ENCODE measurements at places on chromosomes 4 and X.

DNA sequence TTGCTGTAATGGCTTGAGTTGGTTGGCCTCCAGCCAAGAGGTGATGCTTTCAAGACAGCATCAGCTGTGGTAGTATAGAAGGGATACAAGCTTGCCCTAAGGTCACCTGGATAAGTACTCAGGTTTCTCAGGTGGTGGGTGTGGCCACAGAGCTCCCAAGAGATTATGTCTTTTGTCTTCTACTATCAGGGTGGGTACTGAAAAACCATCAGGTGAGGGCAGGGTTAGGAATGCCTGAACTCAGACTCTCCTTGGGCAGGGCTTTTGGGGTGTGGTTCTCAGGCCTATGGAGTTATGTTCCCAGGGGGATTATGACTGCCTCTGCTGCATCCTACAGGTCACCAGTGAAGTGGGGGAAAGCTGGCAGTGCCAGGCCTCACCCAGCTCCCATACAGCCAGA lies 654.6 kb upstream of the GALNT7 start:
- H3K27ac ChIP-seq = no peak overlapping the region
- DNase-seq = peak; percentile 9
- H3K36me3 ChIP-seq = no peaks in the 10 kb centered on the region

GRCh38 chr4:151671541-151672059 lies 89.2 kb downstream of the GATB start:
- peaks cover 8% of the 10 kb centered on the region for H3K4me1 ChIP-seq
- no peaks in the 10 kb centered on the region for H3K27me3 ChIP-seq
- H3K27ac ChIP-seq = no peak overlapping the region
- H3K4me3 ChIP-seq = no peak overlapping the region

- no peaks in the 10 kb centered on the region for H3K36me3 ChIP-seq
- peaks cover 39% of the 10 kb centered on the region for H3K4me1 ChIP-seq
- H3K4me3 ChIP-seq = no peak overlapping the region
- no peaks in the 10 kb centered on the region for H3K27me3 ChIP-seq
- H3K27ac ChIP-seq = peak overlapping the region; percentile 77
- DNase-seq = peak; percentile 66
Observed at GRCh38 chrX:129661369-129661768, 6.6 kb upstream of the APLN start.

GRCh38 chr4:112170451-112170993 lies 25.3 kb downstream of the FAM241A start:
- peak overlapping the region; percentile 73 for H3K27ac ChIP-seq
- peak; percentile 78 for DNase-seq
- H3K27me3 ChIP-seq = no peaks in the 10 kb centered on the region
- H3K36me3 ChIP-seq = no peaks in the 10 kb centered on the region
- no peak overlapping the region for H3K4me3 ChIP-seq

- H3K27me3 ChIP-seq = no peaks in the 10 kb centered on the region
- no peaks in the 10 kb centered on the region for H3K36me3 ChIP-seq
- DNase-seq = no peak
- no peaks in the 10 kb centered on the region for H3K4me1 ChIP-seq
Observed at GRCh38 chr4:70614184-70614555, 14.4 kb upstream of the ENAM start.

GRCh38 chr4:107991945-107992630 lies 2.4 kb downstream of the HADH start:
- no peak for DNase-seq
- no peak overlapping the region for H3K27ac ChIP-seq
- H3K4me1 ChIP-seq = peaks cover 20% of the 10 kb centered on the region
- no peaks in the 10 kb centered on the region for H3K27me3 ChIP-seq
- peak overlapping the region; percentile 98 for H3K4me3 ChIP-seq

- H3K27ac ChIP-seq = no peak overlapping the region
- no peaks in the 10 kb centered on the region for H3K4me1 ChIP-seq
- no peaks in the 10 kb centered on the region for H3K27me3 ChIP-seq
- no peaks in the 10 kb centered on the region for H3K36me3 ChIP-seq
- DNase-seq = peak; percentile 21
Observed at GRCh38 chrX:147978931-147979330, 2.2 kb upstream of the FMR1NB start.

DNA sequence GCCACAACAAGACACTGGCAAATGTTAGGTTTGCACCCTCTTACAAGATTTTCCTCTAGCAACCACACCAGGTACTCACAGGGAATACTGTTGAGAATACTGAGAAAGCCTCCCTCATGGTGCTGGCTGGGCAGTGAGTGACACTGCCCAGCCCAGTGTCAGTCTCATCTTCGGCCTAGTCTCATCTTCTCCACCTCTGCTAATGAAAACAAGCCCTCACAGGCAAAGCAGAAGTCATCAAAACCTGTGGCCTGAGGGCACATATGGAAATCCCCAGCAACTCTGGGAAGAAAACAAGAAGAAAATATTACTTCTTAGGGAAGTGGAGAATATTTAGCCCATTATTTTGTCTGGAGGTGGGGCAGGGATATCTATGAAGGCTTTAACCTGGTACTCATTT lies 7.9 kb upstream of the ADAM29 start:
- H3K36me3 ChIP-seq = no peaks in the 10 kb centered on the region
- no peak overlapping the region for H3K27ac ChIP-seq
- no peaks in the 10 kb centered on the region for H3K27me3 ChIP-seq
- H3K4me1 ChIP-seq = no peaks in the 10 kb centered on the region
- H3K4me3 ChIP-seq = no peak overlapping the region
- no peak for DNase-seq

GRCh38 chr4:78552389-78553042 lies 946 bp downstream of the ANXA3 start:
- H3K27ac ChIP-seq = peak overlapping the region; percentile 88
- peaks cover 46% of the 10 kb centered on the region for H3K4me1 ChIP-seq
- DNase-seq = peak; percentile 92
- H3K27me3 ChIP-seq = no peaks in the 10 kb centered on the region
- peaks cover 18% of the 10 kb centered on the region for H3K36me3 ChIP-seq

DNA sequence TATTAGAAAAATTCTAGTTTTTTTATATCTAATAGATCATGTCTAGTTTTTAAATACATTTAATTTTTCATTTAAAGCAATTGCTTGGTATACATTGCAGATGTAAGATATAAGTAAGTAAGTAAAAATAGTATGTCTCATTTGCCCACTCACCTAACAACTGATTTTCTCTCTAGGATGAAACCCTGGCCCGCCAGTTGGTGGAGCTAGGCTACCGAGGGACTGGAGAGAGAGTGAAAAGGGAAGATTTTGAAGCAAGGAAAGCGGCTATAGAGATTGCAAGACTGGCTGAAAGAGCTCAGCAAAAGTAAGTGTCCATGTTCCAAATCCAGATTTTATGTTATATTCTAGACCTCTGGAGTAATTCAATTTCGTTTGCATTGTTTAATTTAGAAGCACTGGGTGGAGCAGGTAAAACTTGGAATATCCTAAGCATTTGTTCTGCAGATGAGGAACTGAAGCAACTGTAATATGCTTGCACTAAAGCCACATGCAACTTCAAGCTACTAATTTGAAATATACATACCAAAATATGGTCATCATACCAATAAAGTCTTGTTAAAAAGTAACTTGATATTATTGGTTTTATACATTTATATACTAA lies 27.1 kb downstream of the CFAP299 start:
- H3K4me3 ChIP-seq = no peak overlapping the region
- H3K36me3 ChIP-seq = no peaks in the 10 kb centered on the region
- H3K27me3 ChIP-seq = no peaks in the 10 kb centered on the region

GRCh38 chr4:151894246-151894645 lies 133.4 kb upstream of the GATB start:
- H3K27me3 ChIP-seq = no peaks in the 10 kb centered on the region
- no peaks in the 10 kb centered on the region for H3K4me1 ChIP-seq
- no peak overlapping the region for H3K27ac ChIP-seq
- H3K4me3 ChIP-seq = no peak overlapping the region

- H3K27me3 ChIP-seq = no peaks in the 10 kb centered on the region
- H3K4me1 ChIP-seq = no peaks in the 10 kb centered on the region
- H3K27ac ChIP-seq = no peak overlapping the region
- DNase-seq = no peak
- no peak overlapping the region for H3K4me3 ChIP-seq
Observed at GRCh38 chr4:1759818-1760223, 33.3 kb upstream of the FGFR3 start.

DNA sequence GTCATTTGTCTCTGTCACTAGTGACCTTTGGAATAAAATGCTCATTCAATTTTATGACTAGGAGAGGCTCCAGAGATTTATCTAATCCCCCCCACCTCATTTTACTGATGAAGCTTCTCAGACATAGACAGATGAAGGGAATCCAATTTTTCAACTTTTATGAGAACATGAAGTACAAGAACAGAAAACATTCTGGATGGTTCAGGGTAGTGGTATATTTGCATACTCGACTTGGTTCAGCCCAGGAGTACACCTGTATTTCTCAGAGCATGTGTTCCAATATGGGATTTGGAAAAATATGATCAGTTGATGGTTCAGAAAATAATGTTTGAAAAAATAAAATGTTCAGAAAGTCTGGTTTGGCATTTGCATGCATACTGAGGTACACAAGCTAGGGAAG lies 131.4 kb upstream of the GALNT7 start:
- peaks cover 29% of the 10 kb centered on the region for H3K4me1 ChIP-seq
- no peak overlapping the region for H3K27ac ChIP-seq
- no peaks in the 10 kb centered on the region for H3K27me3 ChIP-seq
- no peak for DNase-seq
- no peak overlapping the region for H3K4me3 ChIP-seq

DNA sequence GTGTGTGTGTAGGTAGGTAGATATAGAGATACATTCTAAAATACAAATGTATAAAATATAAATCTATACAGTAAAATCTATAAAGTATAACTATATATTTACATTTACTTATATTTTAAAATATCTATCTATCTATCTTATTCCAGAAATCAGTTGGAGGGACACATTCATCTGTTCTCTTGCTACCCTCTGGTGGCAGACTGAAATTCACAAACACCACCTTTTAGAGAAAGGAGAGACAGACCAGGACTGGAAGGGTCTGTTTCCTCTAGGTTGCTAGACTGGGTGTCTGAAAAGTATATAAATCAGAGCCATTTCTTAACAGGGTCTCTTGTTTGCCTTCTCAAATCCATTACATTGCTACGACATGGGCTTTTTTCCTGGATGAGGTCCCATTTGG lies 343.0 kb downstream of the OPHN1 start:
- H3K36me3 ChIP-seq = no peaks in the 10 kb centered on the region
- no peak overlapping the region for H3K27ac ChIP-seq
- no peaks in the 10 kb centered on the region for H3K4me1 ChIP-seq
- no peak overlapping the region for H3K4me3 ChIP-seq
- H3K27me3 ChIP-seq = no peaks in the 10 kb centered on the region
- DNase-seq = no peak

GRCh38 chrX:68724531-68725020 lies 77.1 kb downstream of the STARD8 start:
- no peaks in the 10 kb centered on the region for H3K4me1 ChIP-seq
- H3K4me3 ChIP-seq = no peak overlapping the region
- no peak for DNase-seq
- no peak overlapping the region for H3K27ac ChIP-seq
- H3K36me3 ChIP-seq = no peaks in the 10 kb centered on the region

GRCh38 chrX:76453737-76454406 lies 26.4 kb downstream of the MAGEE1 start:
- no peaks in the 10 kb centered on the region for H3K27me3 ChIP-seq
- H3K27ac ChIP-seq = no peak overlapping the region
- DNase-seq = no peak
- H3K4me3 ChIP-seq = no peak overlapping the region

- no peaks in the 10 kb centered on the region for H3K27me3 ChIP-seq
- peak; percentile 66 for DNase-seq
- H3K27ac ChIP-seq = no peak overlapping the region
- H3K36me3 ChIP-seq = no peaks in the 10 kb centered on the region
Observed at GRCh38 chr4:36235306-36235705, 9.0 kb downstream of the ARAP2 start.

- H3K36me3 ChIP-seq = no peaks in the 10 kb centered on the region
- H3K4me3 ChIP-seq = no peak overlapping the region
- H3K4me1 ChIP-seq = no peaks in the 10 kb centered on the region
- peak; percentile 18 for DNase-seq
Observed at GRCh38 chr4:52423967-52424366, 235.1 kb downstream of the USP46 start.

- no peaks in the 10 kb centered on the region for H3K36me3 ChIP-seq
- H3K27ac ChIP-seq = no peak overlapping the region
- no peak for DNase-seq
- peak overlapping the region; percentile 74 for H3K4me3 ChIP-seq
Observed at GRCh38 chrX:40082447-40083119, 15.2 kb downstream of the BCOR start.

DNA sequence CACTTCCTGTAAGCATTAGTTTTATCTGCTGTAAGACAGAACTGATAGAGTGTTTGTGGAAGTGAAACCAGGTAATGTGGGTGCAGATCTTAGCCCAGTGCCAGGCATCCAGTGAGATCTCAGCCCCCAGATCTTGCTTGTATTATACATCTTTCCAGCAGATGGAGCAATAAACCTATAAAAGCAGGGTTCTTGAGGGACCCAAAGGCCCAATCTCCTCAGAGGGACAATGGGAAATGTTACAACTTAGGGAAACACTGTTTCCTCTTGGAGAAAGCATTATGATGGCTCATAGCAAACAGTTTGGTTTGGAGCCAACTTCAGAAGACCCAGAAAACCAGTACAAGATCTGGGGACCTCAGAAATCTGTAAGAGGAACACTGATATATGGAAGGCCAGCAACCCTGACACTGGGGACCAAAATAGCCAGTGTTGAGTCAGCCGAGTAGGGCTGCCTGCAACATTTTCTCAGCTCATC lies 206.3 kb downstream of the SLC7A11 start:
- peak; percentile 79 for DNase-seq
- H3K27me3 ChIP-seq = no peaks in the 10 kb centered on the region
- peak overlapping the region; percentile 91 for H3K27ac ChIP-seq

DNA sequence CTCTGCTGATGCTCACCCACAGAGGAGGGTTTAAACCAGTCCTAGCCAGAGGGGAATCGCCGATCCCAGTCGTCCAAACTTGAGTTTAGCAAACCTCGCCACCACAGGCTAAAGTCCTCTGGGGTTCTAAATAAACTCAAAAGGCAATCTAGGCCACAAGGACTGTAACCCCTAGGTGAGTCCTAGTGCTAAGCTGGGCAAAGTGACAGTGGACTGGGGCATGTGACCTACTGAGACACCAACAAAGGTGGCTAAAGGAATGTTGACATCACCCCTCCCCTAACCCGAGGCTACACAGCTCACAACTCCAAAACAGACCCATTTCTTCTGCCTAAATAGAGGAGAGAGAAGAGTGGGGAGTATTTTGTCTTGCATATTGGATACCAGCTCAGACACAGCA lies 142.8 kb upstream of the PRDX4 start:
- no peak for DNase-seq
- no peaks in the 10 kb centered on the region for H3K36me3 ChIP-seq
- peaks cover 9% of the 10 kb centered on the region for H3K27me3 ChIP-seq
- no peak overlapping the region for H3K27ac ChIP-seq
- no peak overlapping the region for H3K4me3 ChIP-seq

DNA sequence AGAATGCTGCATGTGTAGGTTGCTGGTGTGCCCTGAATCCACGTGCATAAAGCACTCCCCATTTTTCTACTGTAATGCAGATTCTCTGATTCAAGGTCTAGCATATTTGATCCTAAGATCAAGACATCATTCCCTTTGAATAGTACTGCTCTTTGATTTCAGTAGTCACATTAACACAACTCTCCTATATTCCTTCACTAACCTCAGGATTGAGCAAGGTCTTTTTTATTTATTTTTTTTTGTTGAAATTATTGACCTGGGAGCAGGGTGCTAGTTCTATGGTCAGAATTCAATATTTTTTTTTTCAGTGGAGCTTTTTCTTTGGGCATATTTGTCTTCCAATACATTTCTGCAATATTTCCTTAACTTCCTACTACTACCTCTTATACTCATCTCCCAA lies 245.7 kb downstream of the RBMX2 start:
- no peaks in the 10 kb centered on the region for H3K27me3 ChIP-seq
- DNase-seq = no peak
- H3K4me1 ChIP-seq = no peaks in the 10 kb centered on the region
- no peaks in the 10 kb centered on the region for H3K36me3 ChIP-seq

- H3K36me3 ChIP-seq = no peaks in the 10 kb centered on the region
- no peak overlapping the region for H3K4me3 ChIP-seq
- H3K27me3 ChIP-seq = no peaks in the 10 kb centered on the region
Observed at GRCh38 chrX:14228611-14229010, 198.9 kb upstream of the GEMIN8 start.

Data from PC-3 (cell line).